Effector memory CD8-positive, alpha-beta T cell (primary cell): ENCODE measurements at places on chromosomes 7 and 10.
A peak's percentile ranks its signal among the peaks of the same experiment; 100 is the strongest.

DNA sequence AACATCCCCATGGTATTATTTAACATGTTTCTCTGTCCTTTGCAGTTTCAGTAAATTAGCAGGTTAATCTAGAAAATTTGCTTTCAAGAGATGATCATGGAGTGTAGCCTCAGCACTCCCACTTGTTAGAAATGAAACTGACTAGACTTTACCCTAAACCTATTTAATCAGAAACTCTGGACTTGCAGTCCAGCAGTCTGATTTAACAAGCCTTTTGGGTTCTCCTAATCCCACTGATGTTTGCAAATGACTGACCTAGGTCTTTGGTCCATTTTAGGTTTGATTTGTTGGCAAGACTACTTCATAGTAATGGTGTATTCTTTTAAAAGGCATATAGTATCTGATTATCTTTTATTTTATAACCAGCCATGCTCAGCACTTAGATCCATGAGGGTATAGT lies 55.5 kb upstream of the SLC25A13 start:
- H3K4me3 ChIP-seq, result no peak overlapping the region
- DNase-seq, result no peak
- no peak overlapping the region for H3K27ac ChIP-seq
- H3K36me3 ChIP-seq, result no peaks in the 10 kb centered on the region
- H3K4me1 ChIP-seq, result no peaks in the 10 kb centered on the region
- peaks cover 15% of the 10 kb centered on the region for H3K27me3 ChIP-seq

DNA sequence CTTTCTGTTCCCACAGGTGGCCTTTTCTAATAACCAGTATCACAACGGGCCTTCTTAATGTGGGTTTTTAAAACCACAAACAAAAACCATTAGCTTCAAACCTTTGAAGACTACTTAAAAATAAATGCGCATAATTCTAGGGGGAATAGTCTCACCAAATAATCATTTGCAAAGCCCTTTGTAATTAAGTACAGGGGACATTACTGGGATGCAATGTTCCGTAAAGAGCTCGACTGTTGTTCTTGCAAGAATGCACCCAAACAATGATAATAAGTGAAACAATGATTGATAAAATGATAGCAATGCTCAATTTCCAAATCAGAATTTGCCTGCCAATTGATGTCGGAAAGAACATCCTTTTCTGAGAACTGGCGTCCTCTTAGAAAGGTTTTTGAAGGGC lies 589.1 kb upstream of the ADARB2 start:
- H3K27me3 ChIP-seq, result no peaks in the 10 kb centered on the region
- H3K4me1 ChIP-seq, result no peaks in the 10 kb centered on the region
- no peaks in the 10 kb centered on the region for H3K36me3 ChIP-seq
- no peak overlapping the region for H3K4me3 ChIP-seq

DNA sequence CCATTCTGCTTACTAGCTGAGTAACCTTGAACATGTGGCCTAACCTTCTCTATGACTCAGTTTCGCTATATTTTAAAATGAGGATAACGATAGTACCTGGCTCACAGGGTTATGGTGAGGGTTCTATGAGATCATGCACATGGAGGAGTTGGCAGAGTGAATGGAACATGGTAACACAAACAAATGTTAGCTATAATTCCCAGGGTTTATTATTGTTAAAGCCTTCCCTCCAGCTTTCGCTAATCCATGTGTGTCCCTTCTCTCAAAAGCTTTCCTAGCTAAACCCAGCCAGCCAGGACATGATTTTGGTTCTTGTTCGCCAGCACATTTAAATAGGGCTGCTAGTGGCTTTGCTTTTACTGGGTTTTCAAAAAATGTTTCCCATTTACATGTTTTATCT lies 361.0 kb upstream of the NFE2L3 start:
- H3K4me3 ChIP-seq, result no peak overlapping the region
- no peaks in the 10 kb centered on the region for H3K4me1 ChIP-seq
- H3K27me3 ChIP-seq, result peaks cover 50% of the 10 kb centered on the region
- DNase-seq, result no peak
- no peaks in the 10 kb centered on the region for H3K36me3 ChIP-seq

DNA sequence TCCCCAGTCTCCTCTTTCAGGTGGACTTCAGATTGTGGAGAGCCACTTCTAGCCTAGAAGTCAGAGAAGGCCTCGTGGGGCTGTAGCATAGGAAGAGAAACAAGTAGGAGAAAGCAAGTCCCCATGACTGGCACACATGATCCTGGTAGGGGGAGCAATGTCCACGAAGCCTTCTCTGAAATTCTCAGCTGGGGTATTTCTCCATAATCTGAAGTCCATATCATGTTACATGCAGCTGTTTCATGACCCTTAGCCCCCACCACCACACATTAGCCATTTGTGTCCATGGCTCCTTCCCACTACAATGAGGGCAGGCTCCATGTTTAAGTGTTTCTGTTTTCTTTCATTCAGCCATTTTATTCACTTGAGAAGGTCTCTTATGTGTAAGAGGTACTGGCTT lies 43.2 kb downstream of the LAMB4 start:
- H3K36me3 ChIP-seq, result no peaks in the 10 kb centered on the region
- H3K4me3 ChIP-seq, result no peak overlapping the region
- no peak for DNase-seq
- no peaks in the 10 kb centered on the region for H3K4me1 ChIP-seq
- H3K27me3 ChIP-seq, result peaks cover 11% of the 10 kb centered on the region

DNA sequence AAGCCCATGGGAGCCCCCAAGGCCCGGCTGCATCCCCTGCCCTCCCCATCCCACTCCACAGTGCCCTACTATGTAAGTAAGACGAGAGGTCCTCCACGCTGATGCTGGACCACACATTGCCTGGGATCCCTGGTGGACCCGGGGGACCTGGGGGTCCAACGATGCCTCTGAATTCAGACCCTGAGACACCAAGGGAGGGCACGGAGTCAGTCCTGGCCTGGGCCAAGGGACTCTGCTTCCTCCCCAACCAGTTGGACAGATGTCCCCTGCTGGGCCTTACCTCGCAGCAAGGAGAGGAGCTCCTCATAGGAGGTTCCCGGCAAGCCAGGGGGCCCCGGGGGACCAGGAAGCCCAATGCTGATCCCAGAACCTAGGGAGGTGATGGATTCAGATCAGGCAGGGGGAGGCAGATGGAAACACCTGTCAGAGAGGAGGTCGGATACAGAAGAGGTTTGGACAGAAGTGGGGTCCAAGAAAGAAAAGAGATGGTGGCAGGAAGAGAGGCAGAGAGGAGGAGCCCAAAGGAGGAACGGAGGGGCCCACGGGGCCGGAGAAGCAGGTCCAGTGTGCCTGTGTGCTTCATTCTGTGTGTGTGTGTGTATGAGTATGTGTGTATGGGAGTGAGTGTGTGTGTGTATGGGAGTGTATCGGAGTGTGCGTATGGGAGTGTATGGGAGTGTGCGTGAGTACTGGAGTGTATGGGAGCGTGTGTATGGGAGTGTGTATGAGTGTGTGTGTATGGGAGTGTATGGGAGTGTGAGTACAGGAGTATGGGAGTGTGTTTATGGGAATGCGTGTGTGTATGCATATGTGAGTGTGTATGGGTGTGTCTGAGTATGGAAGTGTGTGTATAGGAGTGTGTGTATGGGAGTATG lies 50.2 kb downstream of the COL17A1 start:
- H3K27me3 ChIP-seq, result no peaks in the 10 kb centered on the region
- no peak overlapping the region for H3K4me3 ChIP-seq
- no peaks in the 10 kb centered on the region for H3K4me1 ChIP-seq
- H3K36me3 ChIP-seq, result peaks cover 11% of the 10 kb centered on the region

GRCh38 chr7:146862415-146862814 lies 745.8 kb downstream of the CNTNAP2 start:
- no peaks in the 10 kb centered on the region for H3K27me3 ChIP-seq
- H3K4me1 ChIP-seq, result no peaks in the 10 kb centered on the region
- no peak for DNase-seq
- H3K4me3 ChIP-seq, result no peak overlapping the region
- no peaks in the 10 kb centered on the region for H3K36me3 ChIP-seq
- no peak overlapping the region for H3K27ac ChIP-seq

DNA sequence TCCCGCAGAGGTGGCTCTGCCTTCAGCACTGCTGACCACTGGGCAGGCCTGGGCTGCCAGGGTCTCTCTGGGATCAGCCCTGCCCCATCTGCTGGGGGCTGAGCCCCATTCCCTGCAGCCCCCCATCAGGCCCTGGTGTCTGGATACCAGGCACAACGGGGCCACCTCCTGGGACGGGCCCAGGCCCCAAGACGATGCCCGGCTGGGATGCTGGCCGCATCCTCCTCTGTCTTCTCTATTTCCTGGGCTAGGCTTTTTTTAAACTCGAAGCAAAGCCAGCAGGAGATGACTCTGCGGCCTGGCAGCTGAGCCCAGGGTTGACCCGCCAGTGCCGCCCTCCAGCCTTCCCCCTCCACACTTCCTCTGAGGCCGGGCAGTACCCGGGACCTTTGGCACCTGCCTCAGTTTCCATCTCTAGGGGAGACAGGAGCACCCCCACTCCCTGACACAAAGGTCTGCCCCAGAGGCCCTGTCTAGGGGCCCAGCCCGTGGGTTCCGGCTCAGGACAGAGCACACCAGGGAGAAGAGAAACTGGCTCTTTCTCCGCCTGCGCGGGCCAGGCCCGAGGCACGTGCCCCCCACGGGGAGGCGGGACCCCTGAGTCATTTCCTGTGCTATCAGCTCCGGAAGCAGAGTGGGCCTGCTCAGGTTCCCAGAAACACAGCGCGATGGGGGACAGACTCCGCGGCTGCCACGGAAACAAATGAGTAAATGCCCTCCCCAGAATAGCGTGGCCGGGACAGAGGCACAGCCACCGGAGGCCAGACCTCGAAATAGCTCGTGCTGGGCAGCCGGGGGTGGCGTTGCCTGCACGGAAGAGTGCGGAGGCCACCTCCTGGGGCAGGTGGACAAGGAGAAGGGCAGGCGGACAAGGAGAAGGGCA lies 84.6 kb upstream of the PDGFA start:
- peak overlapping the region; percentile 100 for H3K27ac ChIP-seq
- peak overlapping the region; percentile 97 for H3K4me3 ChIP-seq
- peaks cover 43% of the 10 kb centered on the region for H3K4me1 ChIP-seq
- H3K36me3 ChIP-seq, result peaks cover 48% of the 10 kb centered on the region
- H3K27me3 ChIP-seq, result no peaks in the 10 kb centered on the region
- peak; percentile 91 for DNase-seq

DNA sequence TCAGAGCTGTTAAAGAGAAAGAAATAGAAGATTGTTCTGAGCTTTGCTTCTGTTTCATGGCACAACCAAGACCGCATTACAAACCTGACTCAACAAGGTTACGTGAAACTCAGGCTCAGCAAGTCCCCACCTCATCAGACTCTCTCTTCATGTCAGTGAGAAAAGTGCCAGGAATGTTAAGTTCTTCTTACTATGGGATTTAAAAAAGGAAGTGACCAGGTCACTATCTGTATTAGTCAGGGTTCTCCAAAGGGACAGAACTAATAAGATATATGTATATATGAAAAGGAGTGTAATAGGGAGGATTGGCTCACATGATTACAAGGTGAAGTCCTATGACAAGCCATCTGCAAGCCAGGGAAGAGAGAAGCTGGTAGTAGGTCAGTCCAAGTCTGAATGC lies 25.4 kb upstream of the PAPSS2 start:
- DNase-seq, result no peak
- no peaks in the 10 kb centered on the region for H3K36me3 ChIP-seq

DNA sequence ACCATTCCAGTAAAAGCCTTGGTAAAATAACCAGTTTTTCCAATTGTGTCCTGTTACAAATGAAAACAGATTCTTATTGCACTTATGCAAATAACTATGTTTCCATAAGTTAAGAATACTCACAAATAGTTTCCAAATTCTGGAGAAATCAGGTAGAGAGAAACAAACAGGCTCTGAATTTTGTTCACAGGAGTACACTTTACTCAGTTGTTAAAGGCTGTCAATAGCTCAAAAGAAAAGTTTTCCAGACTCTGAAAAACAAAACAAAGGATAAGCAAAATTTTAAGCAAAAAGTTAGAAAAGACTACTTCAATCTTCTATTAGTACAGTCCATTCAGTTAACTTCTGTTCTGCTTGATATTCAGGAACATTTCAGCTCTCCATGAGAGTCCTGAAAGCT lies 32.8 kb upstream of the ZNF365 start:
- H3K4me1 ChIP-seq, result no peaks in the 10 kb centered on the region
- no peak for DNase-seq
- no peak overlapping the region for H3K4me3 ChIP-seq
- no peaks in the 10 kb centered on the region for H3K36me3 ChIP-seq

GRCh38 chr10:20185116-20185515 lies 368.9 kb downstream of the PLXDC2 start:
- H3K36me3 ChIP-seq, result no peaks in the 10 kb centered on the region
- no peak overlapping the region for H3K27ac ChIP-seq
- H3K4me1 ChIP-seq, result no peaks in the 10 kb centered on the region

DNA sequence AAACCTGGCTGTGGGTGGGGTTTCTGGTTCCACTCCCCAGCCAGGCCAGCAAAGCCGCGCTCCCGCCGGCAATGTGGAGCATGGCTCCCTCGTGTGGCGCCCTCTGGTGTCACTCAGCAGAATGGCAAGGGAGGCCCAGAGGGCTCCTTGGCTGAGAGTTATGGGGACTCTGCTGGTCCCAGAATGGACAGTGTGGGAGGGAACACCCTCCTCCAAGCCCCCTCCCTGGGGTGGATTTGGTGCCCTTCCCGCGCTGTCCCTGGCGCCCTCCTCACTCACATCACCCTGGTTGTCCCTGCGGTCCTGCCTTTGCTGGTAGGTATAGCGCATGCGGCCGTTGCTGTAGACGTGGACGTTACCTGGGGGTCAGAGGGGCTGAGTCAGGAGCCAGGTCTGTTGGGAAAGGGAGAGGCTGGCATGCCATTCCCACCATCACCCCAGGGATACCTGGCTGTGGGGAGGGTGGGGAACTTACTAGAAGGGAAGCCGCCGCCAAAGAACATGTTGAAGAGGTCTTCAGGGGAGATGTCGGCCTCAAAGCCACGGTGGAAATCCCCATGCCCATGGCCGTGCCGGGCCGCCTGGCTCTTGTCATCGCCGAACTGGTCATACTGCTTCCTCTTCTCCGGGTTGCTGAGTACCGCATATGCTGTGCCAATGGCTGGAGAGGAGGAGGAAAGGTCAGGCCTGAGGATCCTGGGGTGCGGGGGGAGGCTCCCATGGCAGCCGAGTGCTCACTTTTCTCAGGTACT lies 14.0 kb downstream of the DNAJB12 start:
- H3K27me3 ChIP-seq, result no peaks in the 10 kb centered on the region
- H3K4me1 ChIP-seq, result peaks cover 33% of the 10 kb centered on the region
- peak; percentile 80 for DNase-seq
- H3K36me3 ChIP-seq, result peaks cover 55% of the 10 kb centered on the region
- H3K27ac ChIP-seq, result peak overlapping the region; percentile 79
